EL (cell line): ENCODE measurements at places on chromosomes 6 and 20.

GRCh38 chr6:158500016-158500735, 59.7 kb upstream of the TMEM181 start:
- DNase-seq, result peak; percentile 61

- no peak for DNase-seq
Observed at GRCh38 chr6:31610968-31611367, 4.1 kb upstream of the AIF1 start.

GRCh38 chr6:112144145-112144926, 56.9 kb downstream of the FAM229B start:
- peak; percentile 46 for DNase-seq

DNA sequence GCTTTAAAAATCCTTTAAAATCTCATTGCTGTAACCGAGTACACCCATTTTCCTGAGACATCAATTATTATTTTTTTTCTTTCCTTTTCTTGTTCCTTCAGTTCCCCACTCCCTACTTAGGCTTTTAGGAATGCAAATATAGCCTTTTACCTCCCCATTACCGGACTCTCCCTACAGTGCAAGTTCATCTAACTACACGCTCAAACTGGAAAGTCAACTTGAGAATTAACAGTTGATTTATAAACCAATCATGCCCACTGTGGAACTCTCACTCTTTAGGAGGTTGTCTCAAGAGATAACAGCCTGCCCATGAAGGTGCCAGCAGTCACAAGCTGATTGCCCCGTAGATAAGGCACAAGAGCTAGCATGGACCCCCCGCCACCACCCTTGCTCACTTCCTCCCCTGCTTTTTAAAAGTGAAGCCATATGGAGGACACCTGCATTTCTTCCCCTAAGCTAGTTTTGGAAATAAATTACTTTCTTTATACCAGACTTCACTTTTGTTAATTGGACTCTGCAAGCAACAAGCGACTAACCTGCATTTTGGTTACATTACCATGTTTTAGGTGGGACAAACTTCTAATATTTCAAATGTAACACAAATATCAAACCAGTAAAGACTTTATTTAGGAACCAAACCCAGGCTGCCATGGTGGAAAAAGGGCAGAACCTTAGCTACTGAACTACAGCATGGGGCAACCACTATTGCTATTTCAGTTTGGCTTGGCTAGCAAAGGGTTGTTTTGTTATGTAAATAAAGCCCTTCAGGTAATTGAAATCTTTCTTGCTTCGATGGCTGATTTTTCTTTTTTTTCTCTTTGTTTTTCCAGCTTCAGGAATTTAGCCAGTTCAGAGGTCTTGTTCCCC, 34.9 kb downstream of the UBD start:
- DNase-seq, result no peak

GRCh38 chr6:36742146-36742545, 44.5 kb downstream of the RAB44 start:
- DNase-seq, result no peak

DNA sequence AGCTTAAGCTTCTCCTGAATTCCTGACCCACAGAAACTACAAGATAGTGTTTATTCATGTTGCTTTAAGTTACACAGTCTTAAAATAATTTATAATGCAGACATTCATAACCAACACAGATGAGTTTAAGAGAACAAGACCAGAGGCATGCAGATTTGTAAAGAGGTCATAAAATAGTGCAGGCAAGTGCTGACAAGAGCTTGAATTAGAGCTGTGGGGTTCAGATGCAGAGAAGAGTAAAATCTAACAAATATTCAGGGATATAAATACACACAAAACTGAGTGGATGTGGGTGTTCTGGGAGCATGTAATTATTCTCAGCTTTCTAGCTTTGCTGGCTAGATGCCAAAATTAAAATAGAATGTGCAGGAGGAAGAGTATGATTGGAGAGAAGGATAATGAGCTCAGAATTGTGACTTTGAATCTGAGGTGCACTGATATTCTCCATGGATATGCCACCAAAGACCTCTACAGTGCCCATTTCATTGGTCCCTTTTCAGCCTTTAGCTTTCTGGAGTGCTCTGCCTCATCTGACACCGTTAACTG, 291.9 kb upstream of the SGK1 start:
- DNase-seq, result no peak

DNA sequence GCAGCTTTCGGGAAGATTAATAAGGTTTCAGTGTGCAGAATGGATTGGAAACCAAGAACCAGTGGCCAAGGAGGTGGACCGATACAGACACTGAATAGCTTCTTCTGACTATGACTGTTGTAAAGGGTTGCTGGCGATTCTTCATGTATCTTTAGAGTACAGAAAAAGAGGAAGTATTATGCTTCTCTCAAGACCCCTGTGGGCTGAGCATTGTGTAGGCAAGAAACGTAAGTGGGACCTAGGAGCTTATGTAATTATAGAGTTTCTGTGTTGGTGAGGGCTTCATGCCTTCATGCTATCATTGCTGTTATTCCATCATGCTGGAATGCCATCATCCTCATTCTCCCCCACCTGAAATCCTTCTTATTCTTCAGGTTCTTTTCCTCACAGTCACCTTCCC, 105.4 kb upstream of the AKIRIN2 start:
- DNase-seq, result no peak

DNA sequence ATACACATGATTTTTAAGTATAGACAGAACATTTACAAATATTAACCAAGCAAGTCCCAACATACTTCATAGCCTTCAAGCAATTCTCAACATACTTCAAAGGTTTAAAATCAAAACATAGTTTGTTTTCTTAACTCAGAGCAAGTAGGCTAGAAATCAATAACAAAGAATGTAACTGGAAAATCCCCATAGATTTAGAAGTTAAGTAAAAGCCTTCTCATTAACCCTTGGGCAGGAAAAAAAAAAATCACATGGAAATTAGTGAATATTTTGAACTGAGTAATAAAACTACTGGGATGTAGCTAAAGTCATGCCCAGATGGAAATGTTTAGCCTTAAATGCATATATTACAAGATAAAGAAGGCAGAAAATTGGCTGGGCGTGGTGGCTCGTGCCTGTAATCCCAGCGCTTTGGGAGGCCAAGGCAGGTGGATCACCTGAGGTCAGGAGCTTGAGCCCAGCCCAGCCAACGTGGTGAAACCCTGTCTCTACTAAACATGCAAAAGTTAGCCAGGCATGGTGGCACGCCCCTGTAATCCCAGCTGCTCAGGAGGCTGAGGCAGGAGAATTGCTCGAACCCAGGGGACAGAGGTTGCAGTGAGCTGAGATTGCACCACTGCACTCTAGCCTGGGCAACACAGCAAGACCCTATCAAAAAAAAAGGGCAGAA, 316.1 kb downstream of the TAF4 start:
- no peak for DNase-seq

GRCh38 chr20:3014179-3014578, 29.2 kb upstream of the GNRH2 start:
- no peak for DNase-seq

DNA sequence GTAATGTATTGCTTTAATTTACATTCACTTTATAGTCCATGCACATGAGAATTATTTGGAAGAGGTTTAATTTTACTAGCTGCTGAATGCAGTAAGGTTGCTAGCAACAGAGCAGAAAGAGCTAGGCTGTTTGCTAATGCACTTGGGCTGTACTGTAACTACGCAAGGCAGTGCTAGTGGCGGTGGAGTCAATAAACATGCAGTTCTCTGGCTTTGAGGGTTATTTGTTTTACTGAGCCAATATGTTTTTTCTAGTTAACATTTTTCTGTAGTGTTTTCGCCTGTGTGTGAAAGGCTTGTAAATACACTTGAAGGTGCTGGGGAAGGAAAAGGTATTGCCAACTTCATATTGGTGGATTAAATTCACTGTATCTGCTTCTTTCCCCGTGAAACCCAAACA, 112.8 kb downstream of the BTBD3 start:
- DNase-seq, result no peak

DNA sequence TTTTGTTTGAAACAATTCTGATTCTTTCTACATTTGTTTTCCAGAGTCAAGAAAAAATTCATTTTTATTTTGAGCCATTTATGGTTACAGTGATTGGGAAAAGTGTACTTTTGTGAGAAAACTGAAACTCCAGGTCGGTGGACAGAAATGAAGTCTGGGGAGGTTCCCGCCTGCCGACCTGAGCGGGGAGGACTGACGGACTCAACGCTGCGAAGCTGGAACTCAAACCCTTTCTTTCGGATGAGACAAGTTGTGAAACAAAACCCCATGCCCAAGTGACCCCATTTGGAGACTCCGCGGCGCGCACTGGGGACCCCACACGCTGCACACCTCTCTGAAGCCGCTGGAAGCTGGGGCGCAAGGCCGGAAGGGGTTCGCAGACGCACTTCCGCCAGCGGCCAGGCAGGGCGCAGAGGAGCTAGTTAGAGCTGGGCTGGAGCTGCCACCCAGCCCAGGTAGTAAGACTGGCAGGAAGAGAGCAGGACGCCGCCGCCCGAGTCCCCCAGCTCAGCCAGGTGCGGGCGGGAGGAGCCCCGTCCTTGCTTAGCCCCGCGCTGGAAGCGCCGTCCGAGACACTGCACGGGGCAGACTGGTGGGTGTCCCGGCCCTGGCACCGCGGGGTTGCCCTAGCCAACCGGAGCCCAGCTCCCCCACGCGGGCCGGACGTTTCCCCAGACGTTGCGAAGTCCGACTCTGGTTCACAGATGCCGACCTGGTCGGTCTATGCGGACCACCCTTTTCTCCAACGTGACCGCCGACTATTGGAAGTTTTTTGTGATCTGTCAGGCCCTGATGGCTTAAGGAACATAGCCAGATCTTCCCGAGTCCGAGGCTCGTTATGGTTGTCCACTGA, 19.8 kb upstream of the ZSCAN16 start:
- peak; percentile 76 for DNase-seq

DNA sequence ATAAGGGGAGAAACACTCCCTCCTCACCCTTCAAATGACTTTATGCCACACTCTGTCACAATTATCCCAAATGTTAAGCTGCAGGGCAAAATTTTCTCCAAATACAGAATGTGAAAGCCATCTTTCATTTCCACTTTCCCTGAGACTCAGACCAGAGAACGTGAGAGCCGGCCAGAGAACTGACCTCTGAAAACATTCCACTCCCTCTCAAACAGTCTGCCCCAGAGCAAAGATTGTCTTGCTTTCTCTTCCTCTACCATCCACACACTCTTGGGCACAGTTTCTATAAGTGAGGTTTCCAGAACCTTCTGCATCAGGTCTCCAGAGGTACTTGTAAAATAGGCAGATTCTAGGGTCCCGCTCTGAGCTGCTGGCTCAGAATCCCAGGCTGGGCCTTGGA, 278.1 kb downstream of the FRK start:
- DNase-seq, result no peak

- DNase-seq, result no peak
Observed at GRCh38 chr20:44656448-44656847, 4.9 kb upstream of the ADA start.

GRCh38 chr6:11213422-11214021, 18.9 kb downstream of the NEDD9 start:
- DNase-seq, result no peak

DNA sequence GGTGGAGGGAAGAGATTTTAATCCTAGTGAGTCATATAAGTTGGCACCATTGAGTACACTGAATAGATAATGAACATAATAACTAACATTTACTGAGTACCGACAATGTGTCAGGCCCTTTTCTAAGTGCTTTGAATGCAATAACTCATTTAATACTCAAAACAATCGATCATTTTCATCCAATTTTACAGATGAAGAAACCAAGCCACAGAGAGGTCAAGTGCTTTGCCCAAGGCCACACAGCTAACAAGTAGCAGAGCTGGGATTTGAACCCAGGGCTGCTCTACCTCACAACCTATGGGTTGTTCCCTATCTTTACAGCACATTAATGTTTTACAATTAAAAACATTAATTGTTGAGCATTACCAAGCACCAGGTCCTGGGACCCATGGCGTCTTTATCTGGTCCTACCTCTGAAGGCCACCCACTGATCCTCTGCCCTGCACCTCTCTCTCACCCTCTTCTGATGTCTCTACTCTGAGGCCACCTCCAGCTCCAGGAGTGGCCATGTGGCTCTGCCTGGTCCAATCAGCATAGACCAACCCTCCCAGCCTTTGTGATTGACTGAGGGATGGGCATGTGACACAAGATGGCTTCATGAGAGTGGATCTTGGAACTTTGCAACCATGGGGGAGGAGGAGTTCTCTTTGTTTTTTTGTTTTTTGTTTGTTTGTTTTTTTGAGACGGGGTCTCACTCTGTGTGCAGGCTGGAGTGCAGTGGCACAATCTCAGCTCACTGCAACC, 83.9 kb downstream of the KCNB1 start:
- no peak for DNase-seq

DNA sequence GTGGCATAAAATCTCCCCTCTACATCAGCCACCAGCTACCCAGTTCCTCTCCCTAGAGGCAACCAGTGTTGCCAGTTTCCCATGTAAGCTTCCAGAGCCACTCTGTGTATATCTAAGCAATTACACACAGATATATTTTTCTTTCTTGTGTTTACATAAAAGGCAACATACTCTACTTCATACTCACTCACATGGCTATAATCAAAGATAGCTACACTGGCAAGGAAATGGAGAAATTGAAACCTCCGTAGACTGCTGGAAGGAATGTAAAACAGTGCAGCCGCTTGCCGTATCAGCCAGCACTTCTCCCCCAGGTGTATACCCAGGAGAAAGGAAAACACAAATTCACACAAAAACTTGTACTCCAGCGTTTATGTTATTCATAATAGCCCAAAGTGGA, 38.5 kb upstream of the NELFCD start:
- DNase-seq, result no peak

DNA sequence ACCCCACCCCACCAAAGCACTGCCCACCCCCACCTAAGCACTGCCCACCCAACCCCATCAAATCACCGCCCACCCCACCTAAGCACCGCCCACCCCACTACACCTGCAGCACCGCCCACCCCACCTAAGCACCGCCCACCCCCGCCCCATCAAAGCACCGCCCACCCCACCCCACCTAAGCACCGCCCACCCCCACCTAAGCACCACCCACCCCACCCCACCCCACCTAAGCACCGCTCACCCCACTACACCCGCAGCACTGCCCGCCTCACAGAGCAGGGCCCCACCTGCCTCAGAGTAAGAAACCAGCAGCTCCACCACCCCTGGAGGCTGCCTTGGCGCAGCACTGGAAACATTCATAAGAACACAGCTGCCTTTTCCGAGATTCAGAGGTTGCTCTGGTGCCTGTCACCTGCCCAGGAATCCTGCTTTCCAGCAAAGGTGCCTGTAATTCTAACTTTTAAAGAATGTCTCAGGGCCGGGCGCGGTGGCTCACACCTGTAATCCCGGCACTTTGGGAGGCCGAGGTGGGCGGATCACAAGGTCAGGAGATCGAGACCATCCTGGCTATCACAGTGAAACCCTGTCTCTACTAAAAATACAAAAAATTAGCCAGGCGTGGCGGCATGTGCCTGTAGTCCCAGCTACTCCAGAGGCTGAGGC, 148.2 kb downstream of the BMP7 start:
- no peak for DNase-seq
